Thoracic aorta (tissue), 2 donors: ENCODE measurements at places on chromosomes 16 and 17. TPM values are rescaled to one million over a fixed set of nuclear protein-coding genes. Genes with fewer than 3 reads are reported as not detected.
A peak's percentile ranks its signal among the peaks of the same experiment; 100 is the strongest.

GRCh38 chr17:67813803-67814180 lies 11.5 kb upstream of the BPTF start:
- H3K4me1 ChIP-seq, result no peaks in the 10 kb centered on the region
- no peak overlapping the region for H3K27ac ChIP-seq
- H3K27me3 ChIP-seq, result no peaks in the 10 kb centered on the region
- H3K4me3 ChIP-seq, result no peak overlapping the region
- no peaks in the 10 kb centered on the region for H3K36me3 ChIP-seq

The AANAT gene
- total RNA-seq, result not detected

DNA sequence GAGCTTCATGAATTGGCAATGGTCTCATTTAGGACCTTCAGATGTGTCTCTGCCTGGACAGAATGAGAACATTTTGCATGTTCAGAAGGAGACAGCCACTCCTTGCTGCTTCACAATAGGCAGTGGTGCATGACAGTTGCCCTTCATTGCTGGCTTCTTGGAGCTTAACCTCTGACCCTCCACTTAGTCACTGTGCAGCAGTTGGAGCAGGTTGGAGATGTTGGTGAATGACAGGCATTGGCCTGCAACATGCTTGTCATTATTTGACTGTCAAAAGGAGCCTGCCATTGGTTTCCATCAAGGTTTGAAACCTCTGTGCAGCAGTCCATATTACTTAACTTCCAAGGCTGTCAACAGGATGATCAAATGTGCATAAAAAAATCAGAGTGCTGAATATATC lies 22.7 kb downstream of the FTO start:
- H3K36me3 ChIP-seq, result no peaks in the 10 kb centered on the region
- H3K27me3 ChIP-seq, result no peaks in the 10 kb centered on the region
- peaks cover 8% of the 10 kb centered on the region for H3K4me1 ChIP-seq

The KRT28 gene
- not detected for total RNA-seq

GRCh38 chr17:74525465-74525725 lies 5.9 kb downstream of the CD300LB start:
- no peak for DNase-seq
- H3K4me3 ChIP-seq, result no peak overlapping the region
- H3K36me3 ChIP-seq, result no peaks in the 10 kb centered on the region
- no peaks in the 10 kb centered on the region for H3K27me3 ChIP-seq
- no peak overlapping the region for H3K27ac ChIP-seq

The NIP7 gene
- 33.4 TPM for total RNA-seq

DNA sequence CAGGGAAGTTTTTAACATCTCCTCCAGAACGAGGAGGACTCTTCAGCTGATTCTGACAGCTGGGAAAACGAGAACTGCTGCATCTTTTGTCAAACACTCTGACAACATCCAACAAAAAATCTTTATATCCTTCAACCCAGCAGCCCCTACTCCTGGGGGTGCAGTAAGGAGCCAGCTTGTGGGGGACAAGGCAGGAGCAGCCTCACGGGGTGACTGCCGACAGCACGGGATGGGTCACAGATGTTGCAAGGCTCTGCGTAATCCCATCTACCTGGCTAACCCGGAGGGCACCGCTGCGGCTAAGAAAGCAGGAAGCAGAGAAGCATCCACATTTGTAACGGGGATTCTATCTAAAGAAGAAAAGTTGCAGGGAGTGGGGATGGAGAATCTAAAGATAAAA lies 28.6 kb downstream of the WDR45B start:
- no peaks in the 10 kb centered on the region for H3K4me1 ChIP-seq
- no peak overlapping the region for H3K27ac ChIP-seq
- peaks cover 58% of the 10 kb centered on the region for H3K36me3 ChIP-seq
- H3K27me3 ChIP-seq, result no peaks in the 10 kb centered on the region
- DNase-seq, result no peak

The CCL5 gene
- 7.1 TPM for total RNA-seq

DNA sequence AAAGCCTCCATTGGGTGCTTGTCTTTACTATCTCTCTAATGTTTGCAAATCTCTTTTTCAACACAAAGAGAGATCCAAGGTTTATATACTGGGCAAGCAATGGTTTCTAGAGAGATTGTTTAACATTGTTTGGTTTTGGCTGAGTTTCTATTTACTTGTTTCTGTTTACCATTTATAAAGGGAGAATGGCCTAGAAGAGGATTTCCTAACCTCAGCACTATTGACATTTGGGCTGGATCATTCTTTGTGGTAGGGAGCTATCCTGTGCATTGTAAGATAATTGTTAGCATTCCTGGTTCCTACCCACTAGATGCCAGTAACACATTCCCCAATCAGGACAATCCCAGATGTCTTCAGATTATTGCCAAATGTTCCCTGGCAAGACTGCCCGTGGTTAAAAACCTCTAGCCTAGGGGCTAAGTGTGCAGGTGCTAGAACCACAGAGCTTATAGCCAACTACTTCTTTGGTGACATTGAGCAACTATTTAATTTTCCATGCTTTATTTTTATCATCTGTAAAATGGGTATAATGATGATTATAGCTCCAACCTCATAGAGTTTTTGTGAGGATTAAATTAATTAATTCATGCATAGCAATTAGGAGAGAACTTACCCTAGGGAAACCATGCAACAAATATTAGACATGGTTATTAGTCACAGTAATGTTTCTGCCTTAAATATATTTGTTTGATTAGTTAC lies 413.9 kb upstream of the MAF start:
- H3K27ac ChIP-seq, result no peak overlapping the region
- H3K27me3 ChIP-seq, result no peaks in the 10 kb centered on the region
- no peak overlapping the region for H3K4me3 ChIP-seq
- no peaks in the 10 kb centered on the region for H3K4me1 ChIP-seq
- DNase-seq, result no peak
- no peaks in the 10 kb centered on the region for H3K36me3 ChIP-seq

GRCh38 chr16:29857133-29857760 lies 5.8 kb downstream of the CDIPT start:
- H3K36me3 ChIP-seq, result peaks cover 6% of the 10 kb centered on the region
- no peak overlapping the region for H3K27ac ChIP-seq
- DNase-seq, result no peak
- peaks cover 41% of the 10 kb centered on the region for H3K4me1 ChIP-seq
- H3K27me3 ChIP-seq, result no peaks in the 10 kb centered on the region

The CHAD gene
- not detected for total RNA-seq

DNA sequence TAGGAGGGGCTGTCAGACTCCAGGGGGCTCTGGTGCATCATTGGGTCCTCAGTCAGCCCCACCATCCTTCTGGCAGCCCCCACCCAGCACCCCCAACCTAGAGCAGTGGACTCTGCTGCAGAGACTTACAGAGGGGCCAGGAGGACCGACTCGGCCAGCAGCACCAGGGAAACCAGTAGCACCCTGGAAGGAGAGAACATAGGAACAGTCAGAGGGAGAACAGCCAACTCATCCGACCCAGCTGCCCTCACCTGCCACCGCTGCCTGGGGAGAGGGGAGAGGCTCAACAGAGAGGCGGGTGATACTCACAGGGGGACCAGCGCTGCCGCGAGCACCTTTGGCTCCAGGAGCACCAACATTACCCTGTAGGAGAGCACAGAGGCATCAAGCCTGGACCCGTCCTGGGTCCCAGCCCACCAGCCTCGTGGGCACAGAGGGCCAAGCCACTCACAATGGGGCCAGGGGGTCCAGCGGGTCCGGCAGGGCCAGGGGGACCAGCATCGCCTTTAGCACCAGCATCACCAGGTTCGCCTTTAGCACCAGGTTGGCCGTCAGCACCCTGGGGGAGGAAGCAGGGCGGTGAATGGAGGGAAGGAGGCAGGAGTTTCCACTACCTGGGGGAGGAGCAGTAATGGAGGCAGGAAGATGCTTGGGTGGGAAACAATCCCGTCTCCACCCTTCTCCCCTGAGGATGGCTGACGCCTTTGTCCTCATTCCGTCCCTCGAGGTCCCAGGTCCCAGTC lies 11.7 kb downstream of the COL1A1 start:
- peaks cover 3% of the 10 kb centered on the region for H3K4me1 ChIP-seq
- H3K27me3 ChIP-seq, result no peaks in the 10 kb centered on the region
- DNase-seq, result no peak
- H3K4me3 ChIP-seq, result no peak overlapping the region
- H3K36me3 ChIP-seq, result peaks cover 76% of the 10 kb centered on the region
- peak overlapping the region; percentile 86 for H3K27ac ChIP-seq

The MCRIP2 gene
- 12.2 TPM for total RNA-seq

- H3K4me3 ChIP-seq, result peak overlapping the region; percentile 44
- DNase-seq, result peak; percentile 78
- H3K27me3 ChIP-seq, result no peaks in the 10 kb centered on the region
- H3K27ac ChIP-seq, result no peak overlapping the region
- no peaks in the 10 kb centered on the region for H3K36me3 ChIP-seq
Measured at GRCh38 chr17:81094509-81095382, 59.8 kb downstream of the BAIAP2 start.

DNA sequence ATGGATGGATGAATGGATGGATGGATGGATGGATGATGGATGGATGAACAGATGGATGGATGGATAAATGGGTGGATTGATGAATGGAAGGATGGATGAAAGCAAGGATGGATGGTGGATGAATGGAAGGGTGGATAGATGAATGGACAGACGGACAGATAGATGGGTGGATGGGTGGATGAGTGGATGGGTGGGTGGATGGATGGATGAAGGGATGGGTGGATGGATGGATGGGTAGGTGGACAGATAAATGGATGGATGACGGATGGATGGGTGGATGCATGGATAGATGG lies 14.9 kb downstream of the SRL start:
- H3K27ac ChIP-seq, result no peak overlapping the region
- no peak overlapping the region for H3K4me3 ChIP-seq
- no peaks in the 10 kb centered on the region for H3K27me3 ChIP-seq
- H3K36me3 ChIP-seq, result no peaks in the 10 kb centered on the region

DNA sequence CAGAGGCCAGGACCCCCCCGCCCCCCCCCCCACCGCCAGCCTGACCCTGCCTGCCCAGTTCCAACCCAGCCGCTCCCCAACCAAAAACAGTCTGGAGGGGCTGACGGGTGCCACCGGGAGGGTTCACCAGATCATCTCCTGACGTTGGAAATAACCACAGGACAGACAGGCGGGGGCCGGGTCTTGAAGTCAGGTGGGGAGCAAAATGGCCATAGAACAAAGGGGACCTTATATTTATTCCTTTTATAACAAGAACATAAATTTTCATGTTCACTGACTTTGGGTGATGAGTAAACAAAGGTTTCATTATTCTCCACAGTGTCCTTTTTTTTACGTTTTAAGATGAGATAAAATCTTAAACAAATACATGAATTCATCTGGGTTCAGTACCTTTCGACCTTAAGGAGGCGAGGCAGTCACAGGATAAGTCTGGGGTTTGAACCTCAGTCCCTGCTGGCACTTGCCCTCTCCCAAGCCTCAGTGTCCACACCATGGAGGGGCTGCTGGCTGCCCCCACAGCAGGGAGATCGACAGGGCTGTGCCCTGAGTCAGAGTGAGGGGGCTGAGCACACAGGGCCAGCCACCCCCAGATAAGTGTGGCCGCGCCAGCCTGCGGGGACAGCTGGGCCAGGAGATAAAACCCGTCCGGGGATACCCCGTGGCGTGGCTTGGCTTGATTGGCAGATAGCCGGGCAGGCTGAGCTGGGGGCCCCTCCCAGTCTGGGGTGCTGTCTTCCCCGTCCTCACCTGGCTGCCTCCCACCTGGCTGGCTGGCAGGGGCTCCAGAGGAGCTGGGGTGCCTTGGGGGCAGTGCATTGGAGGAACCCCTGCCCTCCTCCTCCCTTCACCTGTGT lies 15.0 kb downstream of the SLC7A5 start:
- no peaks in the 10 kb centered on the region for H3K36me3 ChIP-seq
- no peak for DNase-seq
- peak overlapping the region; percentile 67 for H3K4me3 ChIP-seq
- no peaks in the 10 kb centered on the region for H3K27me3 ChIP-seq
- H3K4me1 ChIP-seq, result peaks cover 16% of the 10 kb centered on the region

GRCh38 chr16:76207270-76207669 lies 69.9 kb upstream of the CNTNAP4 start:
- H3K27me3 ChIP-seq, result no peaks in the 10 kb centered on the region
- no peaks in the 10 kb centered on the region for H3K4me1 ChIP-seq
- no peak overlapping the region for H3K4me3 ChIP-seq
- no peak for DNase-seq
- no peaks in the 10 kb centered on the region for H3K36me3 ChIP-seq

DNA sequence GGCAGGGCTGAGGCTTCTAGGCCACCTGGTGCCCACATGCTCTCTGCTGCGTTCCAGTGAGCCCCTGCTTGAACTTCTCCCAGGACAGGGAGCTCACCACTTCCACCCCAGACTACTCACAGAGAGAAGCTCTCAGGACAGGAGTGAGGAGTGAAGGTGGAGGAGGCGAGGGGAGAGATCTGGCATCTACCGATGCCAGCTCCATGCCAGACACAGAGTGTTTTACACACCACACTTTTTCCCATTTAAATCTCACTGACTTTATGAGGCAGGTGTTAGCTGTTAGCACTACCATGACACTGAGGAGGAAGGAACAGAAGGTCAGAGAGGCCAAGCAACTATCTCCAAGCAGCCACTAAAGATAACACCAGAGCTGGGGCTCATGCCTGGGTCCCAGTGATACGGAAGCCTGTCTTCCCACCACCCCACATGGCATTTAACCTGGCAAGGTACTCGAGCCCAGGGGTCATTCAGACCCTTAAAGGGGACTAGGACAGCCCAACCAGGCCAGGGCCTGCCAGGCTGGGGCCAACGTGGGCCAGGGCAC lies 6.8 kb downstream of the FAM83G start:
- H3K27ac ChIP-seq, result no peak overlapping the region
- H3K27me3 ChIP-seq, result no peaks in the 10 kb centered on the region
- H3K4me1 ChIP-seq, result peaks cover 3% of the 10 kb centered on the region
- DNase-seq, result no peak
- no peak overlapping the region for H3K4me3 ChIP-seq
- no peaks in the 10 kb centered on the region for H3K36me3 ChIP-seq

The MMP2 gene
- 351 TPM for total RNA-seq

DNA sequence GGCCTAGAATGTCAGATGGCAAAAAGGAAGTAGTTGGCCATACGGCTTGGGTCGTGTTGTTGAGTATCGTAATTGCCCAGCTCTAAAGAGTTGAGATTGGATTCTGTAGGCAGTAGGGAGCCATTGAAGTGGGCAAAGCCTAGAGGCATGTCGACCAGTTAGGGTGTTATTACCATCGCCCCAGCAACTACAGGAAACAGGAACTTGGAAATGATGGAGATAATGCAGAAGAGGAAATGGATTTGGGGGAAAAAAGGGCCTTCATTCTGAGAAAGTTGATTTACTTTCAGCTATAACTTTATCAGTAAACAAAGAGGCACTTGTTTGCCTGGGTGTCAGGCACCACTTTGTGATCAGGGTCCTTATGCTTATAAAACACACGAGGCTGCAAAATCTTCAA lies 52.6 kb downstream of the COX10 start:
- no peaks in the 10 kb centered on the region for H3K4me1 ChIP-seq
- no peaks in the 10 kb centered on the region for H3K36me3 ChIP-seq
- H3K27ac ChIP-seq, result no peak overlapping the region
- H3K4me3 ChIP-seq, result no peak overlapping the region
- no peaks in the 10 kb centered on the region for H3K27me3 ChIP-seq
- DNase-seq, result no peak

The SOX15 gene
- total RNA-seq, result 2.8 TPM

- no peaks in the 10 kb centered on the region for H3K4me1 ChIP-seq
- no peaks in the 10 kb centered on the region for H3K27me3 ChIP-seq
- no peak overlapping the region for H3K27ac ChIP-seq
- H3K36me3 ChIP-seq, result no peaks in the 10 kb centered on the region
- no peak overlapping the region for H3K4me3 ChIP-seq
Measured at GRCh38 chr16:48146131-48146530, 9.7 kb downstream of the ABCC12 start.

GRCh38 chr16:66263973-66264310 lies 102.5 kb upstream of the CDH5 start:
- H3K36me3 ChIP-seq, result no peaks in the 10 kb centered on the region
- H3K27ac ChIP-seq, result no peak overlapping the region
- no peak for DNase-seq

- no peaks in the 10 kb centered on the region for H3K4me1 ChIP-seq
- no peak for DNase-seq
- no peaks in the 10 kb centered on the region for H3K27me3 ChIP-seq
- H3K4me3 ChIP-seq, result no peak overlapping the region
- no peaks in the 10 kb centered on the region for H3K36me3 ChIP-seq
- H3K27ac ChIP-seq, result no peak overlapping the region
Measured at GRCh38 chr17:9636501-9636900, 8.8 kb upstream of the USP43 start.

The FZD2 gene
- 12.6 TPM for total RNA-seq
